ENCODE measurements at places on chromosomes 12 and 14.

DNA sequence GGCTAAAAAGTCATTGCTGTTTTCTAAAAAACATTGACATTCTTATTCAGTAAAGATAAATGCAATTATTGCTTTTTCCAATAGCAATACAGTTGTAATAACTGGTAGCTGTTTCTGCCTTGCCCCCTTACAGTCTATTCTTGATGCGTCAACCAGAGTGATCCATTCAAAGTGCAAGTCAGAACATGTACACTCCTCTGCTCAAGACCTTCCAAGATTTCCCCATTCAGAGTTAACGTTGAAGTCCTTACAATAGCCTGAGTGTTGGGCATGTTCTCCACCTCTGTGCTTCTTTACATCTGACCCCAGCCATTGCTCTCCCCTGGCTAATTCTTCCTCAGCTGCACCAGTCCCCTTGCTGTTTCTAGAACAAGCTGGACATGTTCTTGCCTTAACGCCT lies 24.3 kb downstream of the VRK1 start:
- DNase-seq, result no peak

GRCh38 chr12:122081083-122081696 lies 2.6 kb downstream of the MLXIP start:
- no peak for DNase-seq

DNA sequence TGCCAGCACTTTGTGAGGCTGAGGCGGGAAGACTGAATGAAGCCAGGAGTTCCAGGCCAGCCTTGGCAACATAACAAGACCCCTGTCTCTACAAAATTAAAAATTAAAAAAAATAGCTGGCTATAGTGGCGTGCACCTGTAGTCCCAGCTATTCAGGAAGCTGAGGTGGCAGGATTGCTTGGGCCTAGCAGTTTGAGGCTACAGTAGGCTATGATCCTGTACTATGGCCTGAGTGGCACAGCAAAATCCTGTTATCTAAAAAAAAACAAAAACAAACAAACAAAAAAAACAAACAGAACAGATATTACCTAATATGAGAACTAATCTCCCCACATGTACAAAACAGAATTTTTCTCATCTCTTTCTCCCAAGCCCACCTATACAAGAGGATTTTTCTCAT lies 15.7 kb downstream of the TMEM116 start:
- no peak for DNase-seq

DNA sequence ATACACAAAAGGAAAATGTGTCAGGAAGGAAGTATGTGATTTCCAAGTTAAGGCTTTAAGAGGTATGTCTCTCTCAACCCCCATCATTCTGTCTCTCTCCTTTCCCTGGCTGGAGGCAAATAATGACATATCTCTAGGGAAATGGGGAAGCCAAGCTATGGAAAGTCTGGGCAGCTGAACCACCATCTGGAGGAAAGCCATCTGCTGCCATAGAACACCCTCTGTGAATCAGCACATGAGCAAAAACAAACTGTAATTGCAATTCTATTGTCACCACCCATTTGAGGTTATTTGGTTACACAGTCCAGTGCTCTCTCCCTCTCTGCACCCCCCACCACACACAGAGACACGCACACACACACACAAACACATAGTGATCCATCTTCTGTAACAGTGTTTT lies 766.2 kb downstream of the FLRT2 start:
- DNase-seq, result no peak

GRCh38 chr14:90652626-90653025 lies 163.6 kb downstream of the TTC7B start:
- no peak for DNase-seq

DNA sequence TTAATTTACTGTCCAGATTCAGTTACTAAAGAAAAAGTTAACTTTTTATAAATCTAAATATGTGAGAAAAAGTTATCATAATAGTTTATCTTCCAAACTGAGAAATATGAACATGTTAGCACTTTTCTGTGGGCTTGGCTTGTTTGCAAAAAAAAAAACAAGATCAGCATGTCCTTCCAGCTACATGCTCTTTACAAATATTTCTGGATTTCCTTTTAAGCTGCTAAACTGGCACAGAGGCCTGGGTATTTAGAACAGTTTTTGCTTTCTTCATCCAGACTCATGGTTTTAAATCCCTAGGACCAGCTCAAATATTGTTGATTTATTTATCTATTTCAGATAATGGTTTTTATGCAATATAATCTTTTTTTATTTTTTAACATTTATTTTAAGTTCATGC lies 1444.5 kb upstream of the FLRT2 start:
- DNase-seq, result no peak

GRCh38 chr12:54376596-54376995 lies 7.9 kb downstream of the ZNF385A start:
- DNase-seq, result no peak

GRCh38 chr14:36324897-36325296 lies 4.5 kb upstream of the MBIP start:
- DNase-seq, result no peak

DNA sequence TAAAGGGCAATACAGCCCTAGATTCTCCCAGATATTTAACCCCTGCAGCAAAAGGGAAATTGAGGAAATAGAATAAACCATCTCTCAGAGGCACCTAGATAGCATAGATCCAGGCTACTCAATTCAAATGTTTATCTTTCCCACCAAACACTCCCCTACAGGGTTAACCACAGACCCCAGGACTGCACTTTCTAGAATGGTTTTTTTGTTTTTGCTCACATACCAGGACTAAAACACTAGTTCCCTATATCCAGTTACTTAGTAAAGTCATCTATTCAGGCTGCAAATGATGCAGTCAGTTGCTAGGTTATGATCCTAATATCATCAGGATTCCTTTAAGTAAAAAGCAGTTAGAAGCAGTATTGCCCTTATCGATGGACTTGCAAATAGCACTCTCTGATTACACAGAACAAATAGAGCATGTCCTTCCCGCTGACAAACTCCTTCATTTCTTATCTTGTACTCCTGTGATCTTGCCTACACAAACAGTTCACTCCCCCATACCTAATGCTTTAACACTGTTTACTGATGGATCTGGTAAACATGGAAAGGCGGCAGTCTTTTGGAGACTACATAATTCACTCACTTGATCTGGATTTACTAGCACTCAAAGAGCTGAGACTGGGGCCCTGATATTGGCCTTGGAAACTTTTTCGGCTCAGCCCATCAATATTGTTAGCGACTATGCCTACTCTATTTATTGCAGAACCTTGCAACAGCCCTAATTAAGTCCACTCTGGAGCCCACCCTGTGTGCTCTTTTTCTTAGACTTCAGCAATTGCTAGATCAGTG lies 257.2 kb upstream of the DIO2 start:
- no peak for DNase-seq

DNA sequence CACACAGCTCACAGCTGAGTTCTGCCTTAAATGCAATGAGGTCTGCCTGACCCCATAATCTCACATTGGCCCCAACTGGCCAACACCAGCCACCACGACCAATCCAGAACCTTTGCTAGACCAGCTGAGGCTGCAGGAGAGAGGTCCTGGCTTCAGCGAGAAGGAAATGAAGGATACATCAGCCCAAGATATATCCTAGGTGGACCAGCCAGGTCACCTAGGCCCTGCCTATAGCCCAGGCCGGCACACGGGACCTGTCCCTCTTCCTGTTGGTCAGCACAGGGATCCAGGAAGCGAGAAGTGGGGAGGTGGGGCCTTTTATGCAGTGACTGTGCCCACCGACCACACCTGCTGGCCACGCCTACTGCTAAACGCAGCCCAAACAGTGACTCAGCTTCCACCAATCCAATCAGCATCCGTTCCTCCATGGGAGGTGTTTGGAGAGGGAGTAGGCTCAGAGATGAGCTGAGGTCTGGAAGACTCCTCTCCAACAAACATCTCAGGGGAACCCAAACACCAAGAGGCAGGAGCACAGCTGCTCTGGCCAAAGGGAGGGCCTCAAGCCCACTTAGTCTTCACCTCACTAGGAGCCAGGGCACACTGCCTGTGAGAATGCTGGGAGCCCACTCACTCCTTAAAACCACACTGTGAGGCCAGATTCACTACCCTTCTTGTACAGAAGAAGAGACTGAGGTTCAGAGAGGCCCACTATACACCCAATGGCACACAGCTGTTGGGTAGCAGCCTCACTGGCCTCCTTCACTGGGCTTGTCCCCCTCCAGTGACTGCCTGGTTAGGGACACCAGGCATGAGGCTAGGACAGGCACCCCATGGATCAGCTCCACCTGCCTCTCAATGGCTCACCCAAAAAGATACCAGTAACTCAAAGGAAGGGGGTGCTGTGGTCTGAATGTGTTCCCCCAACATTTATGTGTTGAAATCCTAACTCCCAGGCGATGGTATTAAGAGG lies 51.3 kb upstream of the PPP2R5C start:
- peak; percentile 60 for DNase-seq

DNA sequence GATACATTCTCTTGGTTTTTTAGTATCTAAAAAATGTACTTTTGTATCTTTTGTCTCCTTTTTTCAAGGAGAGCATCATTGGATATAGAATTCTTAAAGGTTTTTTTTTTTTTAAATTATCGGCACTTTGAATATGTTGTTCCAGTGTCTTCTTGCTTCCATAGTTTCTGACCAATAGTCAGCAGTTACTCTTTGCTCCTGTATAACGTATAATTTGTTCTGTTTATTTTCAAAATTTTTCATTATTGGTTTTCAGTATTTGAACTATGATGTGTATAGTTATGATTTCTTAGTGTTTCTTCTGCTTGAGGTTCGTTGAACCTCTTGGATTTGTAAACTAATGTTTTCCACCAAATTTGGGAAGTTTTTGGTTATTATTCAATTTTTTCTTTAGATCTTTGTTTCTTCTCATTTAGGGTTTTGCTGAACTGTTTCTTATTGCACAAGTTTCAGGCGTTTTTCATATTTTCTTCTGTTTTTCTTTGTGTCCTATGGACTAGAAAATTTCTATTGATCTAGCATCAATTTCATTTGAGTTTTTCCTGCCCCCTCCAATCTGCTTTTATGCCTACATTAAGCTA lies 93.9 kb downstream of the PLBD1 start:
- no peak for DNase-seq

GRCh38 chr12:99121546-99121945 lies 476.5 kb downstream of the APAF1 start:
- DNase-seq, result no peak

Data from mesenteric fat pad (tissue), 1 donor.